NCI-H2029 treated with DMSO at 0.1 percent for 48 hours (cell line): ENCODE measurements at places on chromosomes 2 and 18.

DNA sequence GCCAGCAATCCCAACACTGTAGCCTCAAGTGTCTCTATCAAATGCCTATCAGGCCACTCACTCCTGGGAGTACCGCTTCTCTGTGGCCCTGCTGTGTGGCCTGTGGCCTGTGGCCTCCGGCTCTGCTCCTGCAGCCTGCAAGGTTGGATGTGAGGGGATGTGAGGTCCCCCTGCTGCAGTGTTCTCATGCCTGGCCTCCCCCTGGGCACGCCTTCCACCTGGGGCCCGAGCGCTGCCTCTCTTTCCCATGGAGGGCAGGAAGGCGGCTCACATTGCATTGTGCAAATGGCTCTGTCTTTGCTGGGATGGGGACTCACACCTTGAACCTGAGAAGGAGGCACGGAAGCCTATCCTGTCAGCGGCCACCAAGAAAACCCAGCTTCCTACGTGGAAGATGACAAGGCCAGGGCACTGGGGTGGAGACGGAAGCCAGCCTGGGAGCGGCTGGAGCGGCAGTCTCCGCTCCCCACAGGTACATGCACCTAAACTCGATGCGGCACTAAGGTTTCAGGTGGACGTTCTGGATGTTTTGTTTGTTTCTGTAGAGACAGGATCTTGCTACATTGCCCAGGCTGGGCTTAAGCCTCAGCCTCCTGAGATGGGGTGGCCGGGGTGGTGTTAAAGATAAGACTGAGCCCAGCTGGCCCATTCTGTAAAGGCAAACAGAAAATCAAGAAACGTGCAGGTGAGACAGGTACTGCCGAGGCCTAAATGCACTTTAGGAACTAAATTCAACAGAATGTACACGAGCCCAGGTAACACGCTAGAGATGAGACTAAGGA, 140.1 kb downstream of the HDAC4 start:
- no peak for DNase-seq

GRCh38 chr2:100359576-100359975, 37.3 kb upstream of the LONRF2 start:
- DNase-seq = no peak

- DNase-seq = no peak
Measured at GRCh38 chr18:71842666-71843065, 701.5 kb downstream of the CBLN2 start.

DNA sequence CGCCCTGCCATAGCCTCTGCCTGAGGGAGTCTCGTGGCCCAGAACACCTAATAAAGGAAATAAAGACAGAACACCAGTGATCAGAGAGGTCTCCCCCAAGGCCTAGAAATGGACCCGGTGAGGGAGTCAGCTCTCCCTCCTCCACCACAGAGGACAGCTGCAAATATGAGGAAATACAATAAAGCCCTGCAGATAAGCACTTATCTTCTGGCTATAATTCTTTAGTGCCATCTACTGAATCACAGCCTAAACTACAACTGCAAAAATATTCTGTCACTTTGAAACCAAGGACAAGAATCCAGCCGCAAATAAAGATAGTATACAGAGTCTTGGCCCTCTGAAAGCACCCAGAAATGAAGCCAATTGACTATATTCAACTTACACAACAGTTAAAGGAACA, 42.4 kb upstream of the TACR1 start:
- DNase-seq = no peak

DNA sequence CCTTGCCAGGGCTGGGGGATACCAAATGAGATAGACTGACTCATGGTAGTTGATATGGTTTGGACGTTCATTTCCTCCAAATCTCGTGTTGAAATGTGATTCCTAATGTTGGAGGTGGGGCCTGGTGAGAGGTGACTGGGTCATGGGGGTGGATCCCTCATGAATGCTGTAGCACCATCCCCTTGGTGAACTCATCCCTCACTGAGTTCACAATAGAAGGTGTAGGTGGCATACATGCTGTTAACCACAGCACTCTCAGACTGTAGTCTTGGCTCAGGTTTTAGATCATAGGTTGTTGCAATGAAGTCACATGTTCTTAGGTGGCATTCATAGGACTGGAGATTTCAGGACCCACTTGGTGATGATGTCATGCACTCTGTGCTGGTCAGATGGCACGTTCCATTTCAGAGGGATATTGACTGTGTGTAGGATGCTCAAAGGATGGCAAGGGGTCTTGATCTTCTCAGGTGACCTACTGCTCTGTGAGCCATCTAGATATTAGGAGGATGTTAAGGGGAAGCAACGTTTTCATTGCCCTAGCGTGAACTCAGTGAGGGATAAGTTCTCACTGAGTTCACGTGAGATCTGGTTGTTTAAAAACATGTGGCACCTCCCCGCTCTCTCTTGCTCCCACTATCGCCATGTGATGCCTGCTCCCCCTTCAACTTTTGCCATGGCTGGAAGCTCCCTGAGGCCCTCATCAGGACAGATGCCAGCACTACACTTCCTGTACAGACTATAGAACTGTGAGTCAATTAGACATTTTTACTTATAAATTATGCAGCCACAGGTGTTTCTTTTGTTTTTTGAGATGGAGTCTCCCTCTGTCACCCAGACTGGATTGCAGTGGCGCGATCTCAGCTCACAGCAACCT, 73.8 kb upstream of the ACAA2 start:
- no peak for DNase-seq

DNA sequence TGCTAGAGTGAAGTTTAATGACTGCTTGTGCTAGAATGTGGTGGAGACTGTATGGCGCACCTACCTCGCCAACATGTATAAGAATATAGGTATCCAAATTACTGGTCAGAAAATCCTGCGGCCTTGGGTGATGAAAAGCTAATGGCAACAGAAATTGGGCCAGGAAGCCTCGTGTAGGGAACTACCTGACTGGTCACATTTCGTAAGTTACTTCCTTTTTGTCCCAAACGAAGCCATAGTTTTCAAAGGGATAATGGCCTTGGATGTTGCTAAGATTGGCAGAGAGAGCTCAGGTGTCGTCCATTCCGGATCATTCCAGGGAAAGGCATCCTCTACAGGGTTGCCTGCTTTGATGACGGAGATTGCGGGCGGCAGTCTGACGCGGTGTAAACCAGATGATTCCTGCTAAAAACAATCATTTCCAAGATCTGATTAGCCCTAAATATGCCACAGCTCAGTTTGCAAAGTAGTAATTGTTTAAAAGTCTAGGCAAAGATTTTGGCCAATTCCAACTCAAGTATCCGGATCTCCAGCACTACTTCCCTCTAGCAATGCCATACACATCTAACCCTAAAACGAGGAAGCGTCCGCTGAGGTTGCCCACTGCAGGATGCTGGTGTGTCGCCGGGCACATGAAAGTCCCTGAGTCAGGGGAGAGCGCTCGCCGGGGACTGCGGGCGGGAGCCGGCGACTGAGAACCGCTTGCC, 708 bp upstream of the MALT1 start:
- DNase-seq = peak; percentile 47

- DNase-seq = no peak
Measured at GRCh38 chr2:74026687-74027241, 42.1 kb downstream of the TET3 start.

- no peak for DNase-seq
Measured at GRCh38 chr2:201639205-201639604, 4.1 kb downstream of the TMEM237 start.

- no peak for DNase-seq
Measured at GRCh38 chr2:177211576-177212105, 953 bp upstream of the HNRNPA3 start.

DNA sequence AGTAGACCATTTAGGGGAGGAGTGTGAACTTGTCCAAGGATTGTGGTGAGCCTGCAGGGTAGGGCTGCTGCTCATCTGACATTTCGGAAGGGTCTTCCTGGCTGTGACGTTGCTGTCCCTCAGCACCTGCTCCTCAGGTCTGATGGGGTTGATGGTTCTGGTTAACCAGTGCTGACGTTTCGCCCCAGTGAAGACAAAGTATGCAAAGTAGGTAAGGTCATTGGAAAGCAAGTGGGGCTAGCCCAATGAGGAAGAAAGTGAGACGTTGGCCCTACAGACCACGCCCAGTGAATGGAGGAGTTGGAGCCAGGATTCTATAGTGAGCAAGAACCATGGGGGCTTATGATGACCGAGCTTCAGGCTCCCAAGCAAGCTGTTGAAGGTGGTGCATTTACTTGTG, 33.4 kb upstream of the ZNF396 start:
- DNase-seq = no peak

DNA sequence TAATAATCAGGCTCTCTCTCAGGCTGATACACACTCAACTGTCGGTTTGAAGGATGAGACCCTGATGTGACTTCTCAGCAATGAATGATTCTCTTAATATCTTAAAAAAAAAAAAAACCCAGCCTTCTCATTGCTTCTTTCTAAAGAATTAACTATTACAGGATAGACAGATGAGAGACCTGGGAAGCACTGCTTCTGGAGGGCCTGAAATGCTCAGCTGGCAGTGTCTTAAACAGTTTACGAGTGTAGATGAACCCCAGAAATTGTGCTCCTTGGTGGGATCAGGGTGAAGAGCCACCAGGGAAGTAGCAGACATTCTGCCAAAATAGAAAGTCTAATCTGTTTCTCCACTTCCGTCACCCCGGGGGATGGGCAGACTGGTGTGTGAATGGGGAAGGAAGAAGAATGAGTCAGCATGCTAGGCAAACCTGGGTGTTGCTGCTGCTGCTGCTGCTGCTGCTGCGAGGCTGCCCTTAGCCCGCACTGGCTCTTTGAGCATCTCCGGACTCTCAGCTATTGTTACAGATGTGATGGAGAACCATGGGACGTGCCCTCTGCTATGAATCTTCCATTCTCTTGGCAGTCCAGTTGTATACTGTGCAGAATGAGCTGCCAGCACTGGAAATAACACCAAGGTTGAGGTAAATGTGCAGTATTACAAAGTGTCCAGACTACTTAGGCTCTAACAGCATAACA, 158.4 kb downstream of the SETBP1 start:
- no peak for DNase-seq

- DNase-seq = no peak
Measured at GRCh38 chr2:238584617-238585016, 157.9 kb downstream of the ASB1 start.

GRCh38 chr18:13688191-13689136, 37.9 kb downstream of the FAM210A start:
- DNase-seq = no peak

- no peak for DNase-seq
Measured at GRCh38 chr2:10935366-10935918, 23.7 kb downstream of the KCNF1 start.

GRCh38 chr18:39215920-39216319, 1650.3 kb upstream of the CELF4 start:
- no peak for DNase-seq

- no peak for DNase-seq
Measured at GRCh38 chr18:6785001-6785400, 55.5 kb downstream of the ARHGAP28 start.

DNA sequence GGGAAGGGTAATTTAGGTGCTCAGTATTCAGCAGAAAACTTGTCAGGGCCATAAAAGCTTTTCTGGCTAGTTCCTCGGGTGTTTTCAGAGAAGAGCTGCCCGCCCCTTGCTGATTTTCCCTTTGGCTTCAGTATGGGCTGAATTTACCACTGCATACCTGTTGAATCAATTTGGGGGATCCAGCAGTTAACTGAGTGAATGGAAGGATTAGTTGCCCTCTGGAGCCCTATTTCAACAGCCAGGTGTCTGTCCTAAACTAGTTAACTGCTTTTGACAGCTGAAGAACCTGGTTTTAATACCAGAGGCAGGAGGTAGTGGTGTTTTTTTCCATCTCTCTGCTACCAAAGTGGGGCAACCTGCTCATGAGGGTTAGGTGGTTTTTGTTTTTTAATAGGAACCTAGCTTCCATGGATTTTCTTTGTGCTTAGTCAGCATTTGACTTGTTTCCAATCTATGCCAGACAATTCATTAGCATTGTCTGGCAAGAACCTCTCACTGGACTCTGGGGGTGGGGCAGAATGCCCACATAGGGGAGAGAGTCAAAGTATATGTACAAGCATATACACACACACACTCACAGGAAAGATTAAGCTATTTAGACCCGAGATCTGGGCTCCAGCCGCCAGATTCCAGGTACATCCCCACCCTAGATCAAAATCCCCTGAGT, 166.5 kb upstream of the SIX3 start:
- no peak for DNase-seq

DNA sequence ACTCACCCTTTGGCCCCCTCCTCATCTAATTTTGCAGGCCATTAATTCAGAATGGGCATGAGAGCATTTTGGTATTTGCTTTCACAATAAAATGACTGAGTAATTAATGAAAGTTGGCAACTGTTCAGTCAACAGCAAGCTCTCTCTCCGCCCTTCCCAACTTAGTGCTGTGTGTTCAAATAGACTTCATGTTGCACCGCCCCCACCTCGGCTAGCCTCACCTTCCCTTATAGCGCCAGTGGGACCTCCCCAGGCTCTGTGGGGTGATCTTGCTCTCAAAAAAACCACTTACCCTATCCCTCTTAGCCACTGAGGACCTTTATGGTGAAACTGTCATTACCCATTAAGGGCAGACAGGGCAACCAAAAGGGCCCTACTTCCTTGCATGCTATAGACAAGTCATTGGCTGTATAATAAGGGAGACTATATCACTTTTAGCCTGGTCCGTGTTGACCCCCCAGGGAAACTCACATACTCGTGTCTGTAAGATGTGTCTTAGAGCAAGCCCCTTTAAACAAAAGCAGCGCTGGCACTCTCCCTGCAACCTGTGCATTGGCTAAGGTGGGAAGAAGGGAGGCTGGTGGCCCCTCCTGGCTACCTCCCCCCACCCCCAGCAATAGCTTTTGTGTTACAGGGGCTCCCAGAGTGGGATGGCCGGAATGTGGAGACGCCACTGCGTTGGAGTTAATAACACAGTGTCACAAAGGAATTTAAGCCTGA, 15.2 kb downstream of the EN1 start:
- DNase-seq = no peak

GRCh38 chr2:240162032-240162431, 21.6 kb upstream of the OTOS start:
- no peak for DNase-seq

DNA sequence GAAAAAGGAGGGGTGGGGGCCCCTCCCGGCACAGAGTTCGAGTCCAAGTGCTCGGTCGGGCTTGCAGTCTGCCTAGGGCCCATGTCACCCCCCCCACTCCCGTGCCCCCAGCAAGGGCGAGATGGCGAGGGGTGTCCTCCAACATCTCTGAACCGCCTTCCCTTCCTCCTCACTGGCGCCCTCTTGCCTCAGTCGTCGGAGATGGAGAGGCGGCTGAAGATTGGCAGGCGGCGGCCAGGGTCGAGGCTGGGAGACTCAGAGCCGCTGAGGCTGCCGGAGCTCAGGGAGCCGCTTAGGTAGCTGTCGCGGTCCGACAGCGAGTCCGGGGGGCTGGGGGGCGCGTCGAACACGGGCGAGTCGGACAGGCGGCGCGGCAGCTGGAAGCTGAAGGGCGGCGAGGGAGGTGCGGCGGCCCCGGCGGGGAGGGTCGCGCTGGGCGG, 2.3 kb downstream of the ZFP36L2 start:
- no peak for DNase-seq

- peak; percentile 9 for DNase-seq
Measured at GRCh38 chr2:205680067-205680466, 2.2 kb upstream of the NRP2 start.
